ENCODE measurements at places on chromosomes 7 and 10.
A peak's percentile ranks its signal among the peaks of the same experiment; 100 is the strongest.

GRCh38 chr7:2013381-2014311, 219.1 kb downstream of the MAD1L1 start:
- DNase-seq = no peak

DNA sequence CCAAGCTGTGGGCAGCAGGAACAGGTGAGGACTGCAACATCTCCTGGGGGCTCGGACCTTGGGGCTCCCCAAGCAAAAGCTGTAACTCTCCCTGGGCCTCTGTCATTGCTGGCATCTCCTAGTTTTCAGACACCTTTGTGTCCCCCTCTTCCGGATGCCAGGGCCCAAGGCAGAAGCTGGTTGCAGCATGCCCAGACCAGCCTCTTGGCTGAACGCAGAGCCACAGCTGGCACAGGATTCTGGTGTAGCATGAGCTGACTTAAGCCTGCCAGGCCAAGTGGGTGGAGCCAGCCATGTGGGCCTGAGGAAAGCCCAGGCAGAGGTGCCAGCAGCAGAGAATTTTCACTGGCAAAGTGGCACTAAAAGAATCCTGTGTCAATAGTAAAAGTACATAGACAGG, 43.5 kb downstream of the ZWINT start:
- no peak for DNase-seq

- DNase-seq = no peak
Measured at GRCh38 chr7:88101769-88102168, 118.1 kb downstream of the SRI start.

GRCh38 chr10:63522277-63522687, 1.1 kb downstream of the REEP3 start:
- no peak for DNase-seq

GRCh38 chr7:157972914-157973313, 614.7 kb downstream of the PTPRN2 start:
- no peak for DNase-seq

- no peak for DNase-seq
Measured at GRCh38 chr7:73779517-73779916, 9.4 kb upstream of the CLDN3 start.

DNA sequence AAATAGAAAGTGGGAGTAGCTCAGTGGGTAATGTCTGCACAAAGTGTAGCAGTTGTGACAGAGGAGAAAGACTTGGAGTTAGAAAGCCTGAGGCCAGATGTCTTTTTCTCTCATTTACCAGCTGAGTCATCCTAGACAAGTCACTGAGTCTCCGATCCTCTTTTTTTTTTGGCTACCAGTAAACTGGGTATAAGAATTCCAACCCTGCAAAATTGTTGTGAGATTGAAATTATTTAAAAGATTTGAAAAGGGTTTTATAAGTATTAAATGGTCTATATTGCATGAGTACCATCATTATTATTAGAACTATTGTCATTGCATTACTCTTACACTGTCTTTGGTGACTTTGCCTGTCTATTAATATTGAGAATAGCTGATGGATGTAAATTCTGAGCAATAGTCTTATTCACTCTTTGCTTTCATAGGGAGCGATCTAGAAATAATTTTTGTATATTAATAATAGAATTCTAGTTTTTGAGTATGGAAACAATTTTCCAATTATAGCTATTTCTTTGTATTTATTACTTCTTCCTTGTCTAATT, 74.0 kb downstream of the ARID5B start:
- DNase-seq = peak; percentile 84

GRCh38 chr10:71812016-71812912, 38.8 kb downstream of the PSAP start:
- DNase-seq = peak; percentile 79

- no peak for DNase-seq
Measured at GRCh38 chr10:133207627-133208026, 22.4 kb upstream of the UTF1 start.

DNA sequence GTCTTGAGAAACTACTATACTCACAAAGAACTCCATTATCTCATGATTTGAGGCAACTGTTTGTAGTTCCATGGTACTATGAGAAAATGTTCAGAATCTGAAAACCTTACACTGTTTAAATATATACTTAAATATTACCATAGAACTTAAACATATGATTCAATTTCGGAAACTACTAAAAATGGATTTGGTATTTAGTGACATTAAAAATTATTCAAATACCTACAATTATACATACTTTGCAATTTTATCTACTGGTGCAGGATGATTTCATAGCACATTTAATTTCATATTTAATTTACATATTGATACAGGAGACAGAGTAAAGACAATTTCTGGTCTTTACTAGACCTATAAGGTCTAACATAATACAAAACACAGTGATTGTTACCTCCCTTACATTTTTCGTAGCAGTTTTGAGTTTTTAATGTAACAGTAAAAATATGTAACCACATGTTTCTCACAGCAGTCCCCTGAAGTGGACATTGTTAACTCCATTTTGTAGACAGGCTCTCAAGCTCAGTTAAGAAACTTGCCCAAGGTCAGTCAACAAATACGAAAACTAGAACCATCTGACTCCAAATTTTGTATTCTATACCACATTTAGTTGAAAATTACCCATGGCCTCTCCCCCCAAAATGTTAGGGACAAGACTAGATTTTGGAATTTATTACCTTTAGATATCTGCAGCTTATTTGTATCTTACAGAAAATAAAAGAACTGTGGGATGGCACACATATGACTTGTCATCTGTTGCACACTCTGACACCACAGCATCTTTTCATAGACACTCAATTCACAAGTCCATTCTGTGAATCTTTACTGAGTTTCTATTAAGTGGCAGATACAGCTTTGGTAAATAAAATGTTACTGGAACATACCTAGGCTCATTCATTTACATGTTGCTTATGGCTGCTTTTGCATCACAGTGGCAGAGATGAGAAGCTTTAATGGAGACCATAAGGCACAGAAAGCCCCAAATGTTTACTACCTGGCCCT, 36.8 kb downstream of the MTPN start:
- DNase-seq = no peak

DNA sequence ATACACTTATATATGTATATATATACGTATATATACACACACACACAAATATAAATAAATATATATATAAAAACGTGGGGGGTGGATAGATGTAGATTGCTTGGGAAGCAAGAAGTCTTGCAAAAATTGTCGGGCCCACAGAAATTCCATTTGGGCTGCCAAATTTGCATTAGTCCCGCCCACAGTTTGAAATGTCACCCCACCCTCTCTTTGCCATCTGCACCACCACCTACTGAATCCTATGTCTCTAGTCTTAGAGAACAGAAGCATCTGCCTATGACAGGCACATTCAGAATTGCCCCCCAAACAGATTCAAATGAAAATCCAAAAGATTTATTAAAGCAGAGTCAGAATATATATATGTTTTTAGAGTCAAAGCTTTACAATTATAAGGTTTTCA, 25.6 kb upstream of the CACNA2D1 start:
- DNase-seq = no peak

DNA sequence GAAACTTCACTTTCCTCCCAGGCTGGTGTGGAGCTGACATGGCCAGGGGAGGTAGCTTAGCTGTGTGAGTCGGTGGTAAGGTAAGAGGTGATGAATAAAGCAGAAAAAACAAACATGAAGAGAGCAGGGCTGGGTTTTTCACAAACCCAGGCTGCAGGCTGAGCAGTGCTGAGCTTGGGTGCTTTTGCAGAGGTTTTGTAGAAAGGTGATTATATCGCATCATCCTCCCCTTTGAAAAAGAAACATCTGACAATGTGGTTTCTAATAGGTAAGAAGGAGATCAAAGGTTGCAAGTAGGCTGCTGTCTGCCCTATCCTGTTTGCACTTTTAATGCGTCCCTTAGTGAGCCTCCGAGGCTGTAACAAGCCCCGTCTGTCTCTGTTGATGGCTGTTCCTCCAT, 69.6 kb upstream of the GRM8 start:
- DNase-seq = no peak

DNA sequence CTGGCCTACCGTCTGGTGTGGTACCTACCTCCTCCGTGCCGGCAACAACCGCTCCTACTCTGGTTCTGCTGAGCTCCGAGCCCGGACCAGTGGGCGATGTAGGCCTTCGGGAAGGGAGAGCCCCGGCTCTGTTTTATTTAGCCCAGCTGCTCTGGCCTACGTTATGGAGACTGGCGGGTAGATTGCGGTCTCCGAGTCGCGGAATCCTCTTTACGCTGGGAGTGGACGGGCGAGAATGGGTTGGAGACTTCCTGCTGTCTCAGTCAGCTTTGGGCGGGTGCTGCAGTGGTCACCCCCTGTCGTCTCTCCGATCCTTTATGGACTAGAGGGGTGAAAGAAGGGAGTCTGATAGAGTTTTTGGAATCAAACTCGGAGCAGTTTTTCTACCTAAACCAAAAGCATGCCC, 406 bp downstream of the CBLL1 start:
- DNase-seq = no peak

DNA sequence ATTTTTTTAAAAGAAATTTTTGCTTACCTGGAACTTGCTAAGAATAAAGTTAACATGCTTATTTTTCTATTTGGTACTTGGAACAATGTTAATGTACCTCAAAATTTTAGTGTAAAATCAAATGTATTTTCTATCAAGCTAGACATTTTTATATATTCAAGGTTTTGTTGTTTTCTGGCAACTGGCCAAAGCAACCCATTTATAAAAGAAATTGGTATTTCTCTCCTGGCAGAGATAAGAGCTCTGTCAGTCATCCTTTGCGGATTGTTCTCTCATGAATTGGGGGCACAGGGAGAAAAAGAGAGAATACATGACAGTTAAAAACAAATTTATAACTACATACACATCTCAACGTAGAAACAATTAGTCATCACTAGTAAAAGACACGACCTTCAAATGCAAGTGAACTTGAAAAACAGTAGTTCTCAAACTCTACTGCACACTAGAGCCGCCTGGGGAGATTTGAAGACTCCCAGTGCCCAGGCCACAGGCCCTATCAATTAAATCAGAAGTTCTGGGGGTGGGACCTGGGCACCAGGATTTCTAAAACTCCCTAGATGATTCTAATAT, 152.4 kb upstream of the LAMB4 start:
- no peak for DNase-seq

DNA sequence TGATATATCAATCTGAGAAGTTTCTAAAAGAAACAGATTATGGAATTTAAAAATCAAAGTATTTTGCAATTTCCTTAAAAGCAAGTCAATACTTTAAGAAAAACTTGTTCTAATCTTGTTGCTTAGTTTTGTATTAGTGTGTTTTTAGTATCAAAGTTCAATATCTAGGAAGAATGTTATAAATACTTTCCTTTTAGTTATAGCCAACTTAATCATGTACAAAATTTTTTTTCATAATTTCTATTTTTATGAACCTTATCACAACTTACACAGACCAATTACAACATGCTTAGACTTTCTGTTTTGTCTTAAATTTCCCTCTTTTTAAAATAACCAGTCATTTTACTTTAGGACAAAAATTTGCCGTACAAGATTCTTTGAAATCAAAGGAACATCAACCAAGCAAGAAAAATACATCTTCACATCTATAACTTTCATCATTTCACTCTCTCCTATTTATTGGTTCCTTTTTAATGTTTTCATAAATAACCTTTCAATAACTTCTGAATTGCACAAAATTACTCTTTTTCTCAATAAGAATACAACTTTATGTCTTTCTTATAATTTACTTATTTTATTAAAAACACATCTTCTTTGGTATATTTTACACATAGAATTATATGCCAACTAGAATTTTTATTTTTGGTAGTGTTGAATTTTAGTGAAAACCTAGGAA, 308.2 kb upstream of the GLI3 start:
- DNase-seq = no peak

DNA sequence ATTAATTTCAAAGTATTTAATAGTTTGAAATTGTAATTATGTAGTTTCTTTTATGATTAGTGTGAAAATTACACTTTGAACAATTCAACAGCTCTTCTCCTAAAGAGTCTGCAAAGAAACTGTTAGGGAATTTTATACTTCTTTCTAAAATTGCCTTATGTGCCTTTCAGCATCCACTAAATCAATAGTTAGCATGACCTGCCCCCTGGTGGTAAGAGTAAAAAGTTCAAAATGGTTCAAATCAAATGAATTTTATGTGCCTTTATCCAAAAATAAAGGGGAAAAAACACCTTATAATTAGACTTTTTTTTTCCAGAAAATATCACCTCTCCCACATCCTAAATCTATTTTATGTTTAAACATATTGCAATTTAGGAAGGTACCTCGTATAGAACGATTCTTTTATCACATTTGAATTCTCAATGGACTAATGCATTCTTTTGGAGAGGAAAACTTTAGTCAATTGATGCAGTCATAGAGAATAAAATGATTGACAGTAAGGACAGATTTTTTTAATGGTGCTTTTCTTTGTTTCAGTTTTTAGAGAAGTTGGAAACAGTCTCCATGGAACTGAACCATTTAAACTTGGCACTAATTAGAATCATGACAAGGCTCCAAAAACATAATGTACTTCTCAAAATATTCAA, 163.7 kb downstream of the SEMA3D start:
- peak; percentile 68 for DNase-seq

GRCh38 chr7:148772297-148773089, 73.8 kb downstream of the CUL1 start:
- DNase-seq = peak; percentile 5

GRCh38 chr10:23341004-23341403, 3.6 kb downstream of the C10orf67 start:
- peak; percentile 44 for DNase-seq

GRCh38 chr7:77362905-77363304, 53.2 kb downstream of the GSAP start:
- DNase-seq = no peak

DNA sequence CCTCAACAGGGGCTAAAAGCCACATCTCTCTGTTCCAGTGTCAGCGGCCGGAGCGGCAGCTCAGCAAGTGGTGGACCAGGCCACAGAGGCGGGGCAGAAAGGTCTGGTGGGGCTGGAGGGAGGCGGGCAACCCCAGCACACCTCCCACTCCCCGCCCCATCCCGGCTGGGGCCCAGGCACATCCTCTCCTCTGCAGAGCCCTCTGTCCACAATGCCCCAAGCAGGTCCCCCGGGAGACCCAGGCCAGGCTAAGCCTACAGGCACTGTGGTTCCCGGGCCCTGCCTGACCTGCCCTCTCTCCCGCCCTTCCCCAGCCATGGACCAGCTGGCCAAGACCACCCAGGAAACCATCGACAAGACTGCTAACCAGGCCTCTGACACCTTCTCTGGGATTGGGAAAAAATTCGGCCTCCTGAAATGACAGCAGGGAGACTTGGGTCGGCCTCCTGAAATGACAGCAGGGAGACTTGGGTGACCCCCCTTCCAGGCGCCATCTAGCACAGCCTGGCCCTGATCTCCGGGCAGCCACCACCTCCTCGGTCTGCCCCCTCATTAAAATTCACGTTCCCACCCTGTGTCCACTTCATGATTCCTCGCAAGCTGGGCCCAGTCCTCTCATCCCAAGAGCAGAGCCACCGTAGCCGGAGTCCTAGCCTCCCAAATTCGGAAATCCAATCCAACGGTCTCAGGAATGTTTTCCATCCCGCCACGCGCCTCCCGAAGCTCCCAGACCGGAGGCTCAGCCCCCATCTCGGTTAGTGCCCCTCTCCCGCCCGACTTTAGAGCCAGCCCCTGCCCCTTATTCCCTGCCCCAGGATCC, 2.1 kb downstream of the ADIRF start:
- DNase-seq = no peak
